ENCODE measurements at places on chromosomes 6 and 20.

GRCh38 chr20:37984018-37984785, 49.1 kb downstream of the TTI1 start:
- no peak for DNase-seq

DNA sequence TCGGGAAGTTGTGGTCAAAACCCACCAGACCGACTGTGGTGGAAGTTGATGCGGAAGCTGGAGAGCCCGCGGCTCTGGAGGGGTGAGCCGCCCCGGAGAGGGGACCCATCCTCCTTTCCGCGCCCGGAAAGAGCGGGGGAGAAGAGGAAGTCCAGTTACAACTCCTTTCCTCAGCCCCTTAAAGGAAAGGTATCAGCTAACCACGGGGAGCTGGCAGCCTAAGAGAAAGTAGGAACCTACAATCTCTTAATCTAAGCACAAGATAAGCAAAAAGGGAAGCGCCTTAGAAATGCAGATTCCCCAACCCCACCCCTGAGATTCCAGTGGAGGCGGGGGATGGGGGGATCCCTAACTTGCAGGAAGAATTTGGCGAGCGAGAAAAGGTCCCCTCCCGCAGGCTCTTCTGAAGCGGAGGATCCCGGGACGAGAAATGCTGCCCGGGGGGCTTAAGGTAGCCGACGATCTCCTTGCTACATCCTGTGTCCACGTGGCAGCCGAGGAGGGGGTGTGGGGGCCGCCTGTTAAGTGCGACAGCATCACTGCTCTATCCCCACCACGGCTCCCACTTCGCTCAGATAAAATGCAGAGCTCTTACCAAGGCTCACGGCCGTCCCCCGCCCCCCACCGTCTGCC, 87.5 kb downstream of the ZFP64 start:
- peak; percentile 24 for DNase-seq

- DNase-seq, result no peak
Observed at GRCh38 chr20:33709905-33710541, 10.1 kb downstream of the PXMP4 start.

DNA sequence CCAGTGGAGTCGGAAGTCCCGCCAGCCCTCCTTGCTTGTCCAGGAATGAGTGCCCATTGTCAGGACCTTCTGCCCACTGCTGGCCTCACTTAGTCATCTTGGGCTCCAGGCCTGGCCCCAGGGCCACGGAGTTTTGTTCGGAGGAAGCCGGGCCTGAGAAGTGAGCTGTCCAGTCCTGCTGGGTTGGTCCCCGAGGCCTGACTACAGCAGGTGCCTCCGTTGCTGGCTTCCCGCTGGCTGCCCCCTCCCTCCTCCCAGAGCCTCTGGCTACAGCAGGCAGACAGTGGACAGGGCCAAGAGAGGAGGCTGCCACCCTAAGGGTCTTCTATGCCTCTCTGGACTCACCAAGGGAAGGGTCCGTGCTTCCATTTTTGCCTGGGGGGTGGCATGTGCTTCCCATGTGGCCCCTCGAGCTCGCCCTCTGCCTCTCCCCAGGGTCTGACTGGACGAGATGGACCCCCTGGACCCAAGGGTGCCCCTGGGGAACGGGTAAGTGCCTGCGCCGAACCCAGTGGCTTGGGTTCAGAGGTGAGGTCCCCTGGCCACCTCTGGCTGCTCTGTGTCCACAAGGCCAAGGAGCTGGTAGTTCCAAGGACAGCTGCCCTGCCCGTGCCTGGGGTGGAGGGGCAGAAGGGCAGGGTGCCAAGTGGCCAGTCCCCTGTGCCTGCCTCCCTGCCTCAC, 2.8 kb downstream of the COL9A3 start:
- DNase-seq, result peak; percentile 51

- no peak for DNase-seq
Observed at GRCh38 chr20:48581167-48581566, 246.6 kb downstream of the PREX1 start.

GRCh38 chr20:35328689-35329088, 36.5 kb upstream of the FAM83C start:
- DNase-seq, result no peak

GRCh38 chr20:37528446-37529213, 954 bp upstream of the BLCAP start:
- no peak for DNase-seq

GRCh38 chr6:45518013-45518720, 140.4 kb upstream of the SUPT3H start:
- no peak for DNase-seq

GRCh38 chr6:79082304-79082703, 4.2 kb upstream of the PHIP start:
- DNase-seq, result no peak

DNA sequence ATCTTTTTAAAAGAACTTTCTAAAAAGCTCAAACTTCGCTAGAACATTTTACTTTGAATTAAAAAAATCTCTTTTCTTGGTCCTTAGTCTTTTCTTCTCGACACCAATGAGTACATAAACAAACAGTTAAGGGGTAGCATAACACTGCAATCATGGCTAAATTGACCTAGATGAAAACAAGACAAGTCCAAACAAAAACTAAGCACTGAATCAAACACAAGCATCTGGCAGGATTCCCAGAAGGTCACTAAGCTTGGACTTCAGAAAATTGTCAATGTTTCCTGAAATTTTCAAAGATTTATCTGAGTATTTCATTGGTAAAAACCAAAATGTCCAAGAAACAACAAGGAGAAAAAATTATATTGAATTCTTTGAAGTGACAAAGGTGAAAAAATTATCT, 5.0 kb downstream of the COL21A1 start:
- DNase-seq, result no peak

DNA sequence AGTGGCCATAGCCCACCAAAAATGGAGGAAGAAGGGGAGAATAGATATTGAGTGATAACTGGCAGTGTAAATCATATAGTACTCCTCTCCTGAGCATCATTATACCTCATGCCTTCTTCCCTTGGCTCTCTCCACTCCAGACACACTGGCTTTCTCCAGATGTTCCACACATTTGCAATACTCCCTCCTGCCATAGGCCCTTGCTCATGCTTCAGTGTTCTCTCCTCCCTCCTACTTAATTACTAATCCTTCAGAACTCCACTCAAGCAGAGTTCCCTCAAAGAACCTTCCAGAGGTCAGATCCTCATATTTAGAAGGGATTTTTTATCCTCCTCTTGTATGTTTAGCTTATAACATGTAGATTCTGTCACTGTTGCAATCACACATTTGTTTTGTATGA, 279.5 kb upstream of the SUPT3H start:
- DNase-seq, result peak; percentile 66

GRCh38 chr20:9520086-9520485, 5.7 kb downstream of the LAMP5 start:
- DNase-seq, result no peak

DNA sequence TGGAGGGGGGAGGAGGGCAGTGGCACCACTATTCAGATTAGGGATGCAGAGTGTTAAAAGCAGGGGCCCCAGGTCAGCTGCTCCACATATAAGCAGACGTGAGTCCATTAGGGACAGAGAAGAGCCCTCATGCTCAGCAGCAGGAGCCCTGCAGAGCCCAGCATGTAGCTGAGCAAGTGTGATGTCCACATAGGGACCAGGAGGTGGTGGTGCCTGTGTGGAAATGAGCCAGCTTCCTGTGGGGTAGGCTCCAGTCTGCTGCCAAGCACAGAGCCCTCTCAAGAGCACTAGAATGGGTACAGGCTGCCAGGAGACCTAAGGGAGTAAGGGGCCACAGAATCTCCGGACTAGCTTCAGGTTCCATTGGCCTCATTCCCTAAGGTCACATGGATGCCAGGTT, 57.9 kb upstream of the MLN start:
- no peak for DNase-seq

GRCh38 chr20:59678951-59679350, 74.6 kb downstream of the PHACTR3 start:
- no peak for DNase-seq

- no peak for DNase-seq
Observed at GRCh38 chr6:75085931-75086635, 119.8 kb downstream of the COL12A1 start.

- DNase-seq, result peak; percentile 93
Observed at GRCh38 chr20:62937268-62938104, 461 bp upstream of the GID8 start.

- peak; percentile 96 for DNase-seq
Observed at GRCh38 chr6:33320315-33321181, 3.0 kb upstream of the ZBTB22 start.

GRCh38 chr20:24993337-24994185, 1.0 kb upstream of the APMAP start:
- DNase-seq, result peak; percentile 57

GRCh38 chr6:133973109-133973971, 20.3 kb downstream of the TBPL1 start:
- peak; percentile 66 for DNase-seq

GRCh38 chr20:21498635-21499034, 15.2 kb downstream of the NKX2-2 start:
- DNase-seq, result no peak

- DNase-seq, result no peak
Observed at GRCh38 chr6:42278131-42278853, 60.6 kb upstream of the MRPS10 start.

All from EH (cell line).